MV-4-11 (cell line): ENCODE measurements at places on chromosomes 7 and 10.
A peak's percentile ranks its signal among the peaks of the same experiment; 100 is the strongest.

DNA sequence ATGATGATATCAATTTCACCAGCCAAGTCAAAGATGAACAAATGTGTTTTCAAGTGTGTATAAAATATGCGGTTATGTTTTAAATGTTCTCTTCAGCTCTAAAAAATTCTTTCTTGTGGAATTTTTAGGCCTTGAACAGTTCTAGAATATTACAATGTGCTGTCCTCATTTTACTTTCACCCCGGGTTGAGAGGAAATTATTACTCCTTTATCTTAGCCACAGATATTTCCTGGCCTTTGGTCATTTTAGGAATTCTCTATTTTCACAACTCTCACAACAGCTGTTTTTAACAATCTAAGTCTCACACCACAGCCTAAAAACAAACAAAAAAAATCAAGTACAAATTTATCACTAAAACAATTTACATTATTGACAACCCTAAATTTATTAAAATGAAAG lies 112.2 kb upstream of the HGF start:
- no peak for DNase-seq

DNA sequence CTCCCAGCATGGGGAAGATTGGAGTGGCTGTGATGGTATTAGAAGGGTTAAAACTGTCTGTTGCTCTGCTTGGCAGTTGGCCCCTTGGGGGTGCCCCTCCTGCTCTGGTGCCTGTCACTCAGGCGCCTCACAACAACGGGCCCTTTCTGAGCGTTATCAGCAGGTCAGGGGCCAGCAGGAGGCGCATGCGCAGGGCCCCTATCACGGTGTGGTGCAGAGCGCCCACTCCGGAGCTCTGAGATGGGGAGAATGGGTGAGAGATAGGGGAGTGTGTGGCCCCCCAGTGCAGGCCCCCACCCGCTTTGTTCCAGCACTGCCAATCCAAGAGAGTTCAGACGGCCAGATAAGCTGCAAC lies 24.8 kb downstream of the GBX1 start:
- DNase-seq: no peak

DNA sequence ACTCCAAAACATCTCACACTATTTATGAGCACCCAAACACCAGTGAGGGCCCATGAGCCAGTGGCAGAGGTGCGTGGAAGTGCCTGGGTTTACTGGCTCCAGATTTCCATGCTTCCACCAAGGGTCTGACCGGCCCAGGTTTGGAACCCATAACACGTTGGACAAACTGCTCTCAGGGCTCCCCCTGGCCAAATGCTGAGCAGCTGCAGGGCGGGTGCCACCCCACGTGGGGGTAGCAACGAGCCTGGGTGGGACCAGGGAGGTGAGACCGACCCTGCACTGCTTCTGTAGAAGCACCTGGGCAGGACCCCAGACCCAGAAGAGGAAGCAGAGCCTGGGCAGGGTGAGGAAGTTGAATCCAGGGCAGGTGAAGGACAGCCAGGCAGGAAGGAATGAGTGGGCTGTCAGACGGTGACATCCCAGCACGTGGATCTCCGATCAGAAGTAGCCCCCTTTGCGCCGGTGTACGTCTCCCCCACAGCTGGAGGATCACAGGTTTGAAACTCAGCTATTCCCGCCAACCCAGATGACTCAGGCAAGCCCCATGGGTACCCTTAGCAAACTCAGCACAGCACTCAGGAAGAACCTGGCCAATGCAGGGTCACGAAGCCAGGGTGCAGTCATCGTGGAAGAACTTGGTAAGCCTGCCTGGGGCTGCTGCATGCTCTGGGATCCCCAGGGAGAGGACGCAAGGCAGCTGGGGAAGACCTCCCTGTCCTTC lies 100.4 kb upstream of the DDC start:
- DNase-seq: no peak

DNA sequence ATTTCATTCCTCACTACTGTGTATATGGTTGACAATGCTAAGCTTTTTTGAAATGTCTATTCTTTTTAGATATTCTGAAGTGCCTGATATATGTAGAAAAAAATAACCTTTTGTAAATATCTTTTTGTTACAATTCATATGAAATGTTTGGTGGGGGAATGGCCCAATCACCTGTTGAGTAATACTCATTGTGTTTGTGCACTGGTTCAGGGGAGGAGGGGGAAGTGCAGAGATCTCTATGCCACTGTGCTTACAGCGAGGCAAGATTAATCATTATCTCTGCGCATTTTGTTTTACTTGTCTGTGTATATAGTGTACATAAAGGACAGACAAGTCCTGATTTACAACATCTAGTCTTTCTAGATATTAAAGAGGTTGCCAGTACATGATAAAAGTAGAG lies 25.2 kb downstream of the NUP42 start:
- DNase-seq: no peak

DNA sequence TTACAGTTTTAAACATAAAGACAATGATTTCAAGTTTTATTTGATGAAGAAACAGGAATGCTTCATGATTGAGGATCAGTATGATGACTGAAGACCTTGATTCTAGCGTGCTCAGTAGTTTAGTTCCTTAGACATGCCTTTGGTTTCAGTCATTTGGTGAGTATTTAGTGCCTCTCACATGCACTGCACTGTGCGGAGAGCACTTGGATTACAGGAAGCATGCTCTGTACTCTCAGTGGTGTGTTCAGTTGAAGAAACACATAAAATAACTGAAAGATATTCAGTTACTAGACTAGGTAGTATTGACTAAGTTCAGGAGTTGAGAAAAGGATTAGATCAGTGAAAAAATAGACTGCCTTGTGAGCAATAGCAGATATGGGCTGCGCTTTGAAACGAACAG lies 25.5 kb downstream of the RBM17 start:
- no peak for DNase-seq

DNA sequence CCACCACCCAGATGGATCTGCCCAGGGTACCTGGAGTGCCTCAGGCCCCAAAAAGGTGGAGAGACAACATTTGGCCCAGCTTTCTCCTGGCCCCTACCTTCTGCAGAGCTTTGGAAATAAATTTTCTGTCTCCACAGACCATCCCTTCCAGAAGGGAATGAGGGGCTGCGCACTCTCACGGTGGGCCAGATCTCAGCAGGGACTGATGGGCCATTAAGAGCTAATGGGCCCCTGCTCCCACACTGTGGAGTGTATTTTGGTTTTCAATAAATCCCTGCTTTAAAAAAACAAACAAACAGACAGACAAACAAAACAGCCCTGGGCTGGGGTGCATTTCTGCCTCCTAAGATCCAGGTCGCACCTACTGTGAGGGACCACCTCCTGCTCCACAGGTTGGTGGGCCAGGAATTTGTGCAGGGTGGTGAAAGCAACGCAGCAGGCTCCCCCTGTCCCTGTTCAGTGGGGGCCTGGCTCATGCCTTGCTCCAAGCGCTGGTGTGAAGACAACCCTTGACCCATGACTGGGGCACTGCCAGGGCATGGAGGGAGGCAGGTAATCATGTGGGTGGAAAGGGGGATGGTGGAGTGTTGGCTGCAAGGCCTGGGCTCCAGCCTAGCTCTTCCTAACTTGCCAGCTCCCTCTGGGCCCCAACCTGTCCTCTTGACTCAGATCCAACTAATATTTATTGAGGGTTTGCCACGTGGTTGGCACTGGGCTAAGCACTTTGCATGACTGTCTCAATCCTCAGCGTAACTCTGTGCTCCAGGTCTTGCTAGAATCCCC lies 88.5 kb downstream of the COL13A1 start:
- DNase-seq: no peak

DNA sequence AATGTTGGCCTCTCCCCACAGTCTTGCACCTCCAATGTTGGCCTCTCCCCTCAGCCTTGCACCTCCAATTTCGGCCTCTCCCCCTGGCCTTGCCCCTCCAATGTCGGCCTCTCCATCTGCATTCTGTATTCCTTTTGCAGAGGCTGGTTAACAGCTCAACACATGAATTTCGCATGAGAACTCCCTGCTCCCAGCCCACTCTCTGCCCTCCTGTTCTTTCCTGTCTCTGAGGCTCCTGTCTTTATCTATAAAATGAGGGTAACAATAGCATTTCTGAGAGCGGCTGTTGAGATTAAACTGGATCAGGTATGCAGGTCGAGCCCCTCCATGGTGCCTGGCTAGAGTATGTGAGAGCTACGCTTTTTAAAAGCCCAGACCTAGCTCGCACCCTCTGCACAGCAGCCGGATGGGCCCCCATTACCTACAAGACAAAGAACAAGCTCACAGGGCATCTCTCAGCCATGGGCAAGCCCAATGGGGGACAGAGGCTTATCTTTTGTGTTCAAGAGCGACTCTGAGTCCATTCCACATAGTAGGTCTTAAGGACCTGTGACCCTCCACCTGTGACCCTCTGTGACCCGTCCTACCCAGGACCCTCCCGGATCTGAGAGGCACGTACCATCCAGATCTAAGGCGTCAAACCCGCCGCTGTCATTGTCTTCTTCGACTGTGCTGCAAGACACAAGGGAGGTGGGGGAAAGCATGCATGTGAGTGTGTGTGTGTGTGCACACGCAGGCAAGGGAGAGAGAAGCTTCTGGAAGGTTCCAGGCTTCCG lies 82.2 kb upstream of the GNA12 start:
- no peak for DNase-seq

DNA sequence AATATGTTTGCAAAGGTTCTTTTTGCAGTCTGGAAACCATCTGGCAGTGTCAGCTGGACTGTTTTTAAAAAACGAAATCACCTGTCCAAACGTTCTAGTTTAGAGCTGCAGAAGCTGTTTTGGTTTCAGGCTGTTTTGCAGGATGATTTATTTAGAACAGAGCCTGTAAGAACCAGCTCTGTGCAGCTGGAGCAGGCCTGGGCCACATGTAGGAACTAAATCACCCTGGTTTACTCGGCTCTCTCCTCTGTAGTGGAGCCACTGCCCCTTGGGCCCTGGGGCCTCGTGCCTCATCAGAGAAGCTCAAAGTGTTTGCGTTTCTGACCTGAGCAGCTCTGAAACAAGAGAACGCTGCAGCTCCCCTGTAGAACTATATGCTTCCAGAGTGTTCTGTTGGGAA lies 142.5 kb downstream of the ACTR3B start:
- no peak for DNase-seq

GRCh38 chr7:31776616-31777015 lies 89.6 kb downstream of the PPP1R17 start:
- no peak for DNase-seq

DNA sequence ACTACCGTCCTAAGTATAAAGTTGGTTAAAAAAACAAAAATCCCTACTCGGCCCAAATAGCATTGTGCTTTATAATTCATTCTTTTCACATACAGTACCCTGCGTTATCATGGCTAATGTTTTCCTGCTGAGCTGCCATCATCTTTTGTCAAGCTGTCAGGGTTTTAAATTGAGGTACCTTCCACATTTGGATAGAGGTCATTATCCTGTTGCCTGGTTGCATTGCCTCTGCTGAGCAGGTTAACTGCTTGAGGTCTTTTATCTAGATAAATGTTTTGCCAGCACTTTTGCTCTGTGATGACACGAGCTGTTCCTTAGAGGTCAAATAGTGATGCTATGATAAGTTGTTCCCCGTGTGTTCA lies 94.4 kb upstream of the FZD1 start:
- no peak for DNase-seq

DNA sequence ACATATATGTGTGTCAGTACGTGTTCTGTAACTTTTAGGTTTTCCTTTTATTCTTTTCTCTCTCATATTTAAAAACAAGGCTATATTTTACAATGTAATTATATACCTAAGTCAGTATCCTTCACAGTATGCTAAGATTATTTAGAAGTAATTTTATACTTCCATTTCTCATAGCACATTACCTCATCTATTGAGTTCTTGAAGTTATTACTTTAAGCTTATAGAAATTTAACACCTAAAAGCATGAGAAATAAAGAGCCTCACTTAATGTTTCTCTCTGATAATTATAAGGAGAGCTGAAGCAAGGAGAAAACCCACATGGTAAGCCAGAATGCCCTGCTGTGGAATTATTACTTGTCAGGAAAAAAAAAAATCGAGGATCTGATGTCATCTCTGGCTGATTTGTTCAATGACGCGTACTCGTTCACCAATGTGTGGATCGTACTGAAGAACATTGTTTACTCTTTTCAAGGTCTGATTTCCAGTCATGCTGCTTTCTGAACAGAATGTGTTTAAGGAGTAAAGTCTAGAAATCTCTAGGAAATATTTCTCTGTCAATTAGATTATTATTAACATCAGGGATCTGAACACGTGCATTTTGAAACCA lies 21.9 kb downstream of the CACNB2 start:
- no peak for DNase-seq

DNA sequence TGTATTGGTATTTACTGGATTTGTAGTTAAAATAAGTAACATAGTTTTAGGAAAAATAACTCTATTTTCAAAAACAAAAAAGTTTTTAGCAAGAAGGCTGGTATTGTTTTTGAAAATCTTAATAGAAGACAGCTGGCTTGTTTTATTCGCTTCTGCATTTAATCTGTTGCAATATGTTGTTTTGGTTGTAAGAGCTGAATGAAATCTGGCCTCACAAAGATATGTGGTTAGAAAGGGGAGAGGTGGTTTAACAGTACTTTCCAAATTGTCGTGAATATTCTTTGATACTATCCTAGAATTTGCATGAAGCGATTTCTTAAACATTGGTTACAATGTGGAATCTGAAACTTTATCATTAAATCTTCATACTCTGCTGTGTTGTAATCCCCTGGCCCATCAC lies 355.9 kb upstream of the FZD8 start:
- DNase-seq: no peak

GRCh38 chr7:38127216-38128207 lies 50.5 kb upstream of the STARD3NL start:
- DNase-seq: no peak

- no peak for DNase-seq
These were observed 4.9 kb upstream of the SRRM3 start for GRCh38 chr7:76196786-76197185.

- no peak for DNase-seq
These were observed 34.2 kb upstream of the LEP start for GRCh38 chr7:128206747-128207500.

DNA sequence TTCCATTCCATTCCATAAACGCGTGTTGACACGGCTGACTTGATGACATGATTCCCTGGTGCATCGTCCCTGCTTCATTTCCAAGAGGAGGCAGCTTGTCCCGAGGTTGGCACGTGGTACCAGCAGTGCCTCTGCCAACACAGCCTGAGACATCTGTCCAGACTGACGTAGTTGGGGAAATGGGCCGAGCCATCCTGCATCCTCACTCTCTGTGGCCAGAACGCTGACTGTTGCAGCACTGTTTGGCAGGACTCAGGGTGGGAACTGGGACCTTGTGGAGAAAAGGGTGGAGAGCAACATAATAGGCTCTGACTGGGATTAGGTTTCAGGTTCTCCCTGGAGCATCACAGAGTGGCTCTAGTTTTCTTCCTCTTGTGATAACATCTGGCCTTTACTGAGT lies 118.6 kb upstream of the BTBD16 start:
- DNase-seq: no peak

GRCh38 chr7:118352867-118353453 lies 128.5 kb downstream of the ANKRD7 start:
- peak; percentile 73 for DNase-seq

DNA sequence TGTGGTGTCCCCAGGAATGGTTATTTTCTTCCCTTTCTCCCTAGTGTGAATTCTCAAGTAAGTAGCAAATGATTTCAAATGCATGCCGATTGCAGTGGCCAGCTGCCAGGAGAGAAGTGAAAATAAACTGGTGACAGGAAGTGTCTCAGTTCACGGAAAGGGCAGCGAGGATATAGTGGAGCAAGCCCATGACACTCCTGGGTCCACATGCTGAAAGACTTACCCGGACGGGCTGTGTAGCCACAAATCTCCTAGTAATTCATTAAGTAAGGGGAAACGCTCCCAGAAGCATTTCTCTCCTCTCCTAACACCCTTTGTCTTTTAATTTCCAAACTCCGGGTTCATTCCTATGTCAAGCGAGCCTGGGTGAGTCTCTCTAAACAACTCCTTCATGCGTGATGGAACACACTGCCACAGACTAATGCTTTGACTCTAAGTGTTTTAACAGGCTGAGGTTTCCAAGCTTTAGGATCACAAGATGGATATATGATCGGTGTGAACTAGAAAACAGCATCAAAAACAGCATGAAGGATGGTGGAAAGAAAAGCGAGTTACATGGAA lies 125.6 kb downstream of the CYP26A1 start:
- peak; percentile 97 for DNase-seq
